Renal cortical epithelial cell (primary cell): ENCODE measurements at places on chromosomes 16 and 17. TPM values are rescaled to one million over a fixed set of nuclear protein-coding genes. Genes with fewer than 3 reads are reported as not detected.
A peak's percentile ranks its signal among the peaks of the same experiment; 100 is the strongest.

DNA sequence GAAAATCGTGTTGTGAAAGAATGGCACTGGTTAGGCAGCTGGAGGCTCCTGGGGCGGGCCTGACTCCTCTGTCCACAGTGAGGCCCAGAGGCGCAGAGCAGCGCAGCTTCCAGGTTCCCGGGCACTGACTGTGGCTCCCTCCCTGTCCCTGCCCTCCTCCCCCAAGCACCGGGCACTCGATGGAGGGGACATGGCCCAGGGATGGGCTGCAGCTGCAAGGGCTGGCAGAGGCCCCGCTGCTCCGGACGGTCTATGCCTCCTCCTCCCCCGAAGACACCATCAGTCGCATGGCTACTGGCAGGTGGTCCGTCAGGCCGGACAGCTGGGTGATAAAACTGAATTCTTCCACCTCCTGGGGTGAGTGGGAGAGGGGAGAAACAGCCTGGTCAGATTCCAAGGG, 50.1 kb downstream of the PRMT7 start:
- no peak for DNase-seq

DNA sequence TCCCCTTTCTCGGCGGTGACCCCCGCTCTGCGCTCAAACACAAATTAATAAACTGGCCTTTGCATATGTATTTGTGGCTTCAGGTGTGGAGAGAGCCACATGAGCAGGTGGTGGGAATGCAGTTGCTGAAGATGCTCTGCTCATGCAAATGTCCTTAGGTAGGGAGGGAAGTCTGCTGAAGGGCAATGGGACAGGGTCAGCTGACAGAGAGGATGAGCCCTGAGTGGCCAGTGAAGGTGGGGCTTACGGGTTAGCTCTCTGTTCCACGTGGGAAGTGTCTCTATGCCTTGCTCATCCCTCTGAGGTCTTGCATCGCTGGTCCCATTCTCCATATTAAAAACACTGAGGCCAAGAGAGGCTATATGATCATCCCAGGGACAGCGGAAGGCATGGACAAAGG, 74.2 kb upstream of the CCL1 start:
- DNase-seq = no peak

DNA sequence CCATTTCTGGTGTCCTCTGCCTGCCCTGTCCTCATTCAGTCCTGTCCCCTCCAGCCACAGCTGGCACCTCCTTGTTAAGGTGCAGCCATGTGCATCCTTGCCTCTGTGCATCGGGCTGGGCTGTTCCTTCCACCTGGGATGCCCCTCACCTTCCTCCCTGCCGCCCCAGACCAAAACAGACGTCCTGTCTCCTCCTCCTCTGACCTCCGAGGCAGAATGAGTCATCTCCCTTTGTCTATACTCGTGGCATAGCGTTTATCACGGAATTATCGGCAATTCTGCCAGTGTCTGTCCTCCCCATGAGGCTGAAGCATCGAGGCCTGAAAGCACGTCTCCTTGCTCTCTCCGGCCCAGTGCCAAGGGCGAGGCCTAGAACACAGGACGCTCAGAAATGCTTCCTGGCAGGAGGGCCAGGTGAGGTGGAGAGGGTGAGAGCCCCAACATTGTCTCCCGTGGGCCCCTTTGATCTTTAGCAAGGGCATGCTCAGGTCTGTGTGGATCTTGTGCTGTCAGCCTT, 4.6 kb downstream of the RAI1 start:
- peak; percentile 85 for DNase-seq

DNA sequence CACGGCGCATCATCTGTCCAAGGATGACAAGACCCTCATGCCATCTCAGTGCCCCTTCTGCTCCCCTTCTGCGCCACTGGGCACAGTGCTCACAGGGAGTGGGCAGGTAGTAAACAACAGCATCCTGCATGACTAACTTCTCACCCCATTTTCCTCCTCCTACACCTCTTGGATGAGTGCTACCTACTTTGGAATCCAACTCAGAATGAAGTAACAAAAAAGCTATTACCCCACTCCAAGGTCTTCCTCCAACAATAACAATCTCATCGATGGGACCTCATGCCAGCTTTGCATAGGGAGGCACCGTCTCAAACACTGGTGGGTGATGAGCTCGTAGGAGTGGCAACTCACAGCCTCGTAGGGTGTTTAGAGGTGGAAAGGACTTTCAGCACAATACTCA, 98.6 kb upstream of the RCVRN start:
- DNase-seq = no peak

- DNase-seq = no peak
Observed at GRCh38 chr17:79849953-79850352, 10.7 kb upstream of the CBX4 start.

KRTAP17-1 gene
- not detected in 2 replicates for total RNA-seq

- DNase-seq = no peak
Observed at GRCh38 chr16:74626741-74627416, 20.0 kb upstream of the GLG1 start.

GRCh38 chr17:50534222-50534978, 1.9 kb downstream of the EPN3 start:
- peak; percentile 51 for DNase-seq
